A673 (cell line): ENCODE measurements at places on chromosomes 16 and 17. TPM values are rescaled to one million over a fixed set of nuclear protein-coding genes. Genes with fewer than 3 reads are reported as not detected.

- no peak overlapping the region for H3K4me3 ChIP-seq
- DNase-seq, result no peak
- H3K27ac ChIP-seq, result no peak overlapping the region
- H3K36me3 ChIP-seq, result no peaks in the 10 kb centered on the region
These were observed 3.3 kb upstream of the N4BP1 start for GRCh38 chr16:48613061-48613957.

GRCh38 chr16:53511084-53511402, 8.0 kb upstream of the AKTIP start:
- no peak for DNase-seq
- H3K27me3 ChIP-seq, result no peaks in the 10 kb centered on the region
- no peak overlapping the region for H3K27ac ChIP-seq
- no peaks in the 10 kb centered on the region for H3K36me3 ChIP-seq

DNA sequence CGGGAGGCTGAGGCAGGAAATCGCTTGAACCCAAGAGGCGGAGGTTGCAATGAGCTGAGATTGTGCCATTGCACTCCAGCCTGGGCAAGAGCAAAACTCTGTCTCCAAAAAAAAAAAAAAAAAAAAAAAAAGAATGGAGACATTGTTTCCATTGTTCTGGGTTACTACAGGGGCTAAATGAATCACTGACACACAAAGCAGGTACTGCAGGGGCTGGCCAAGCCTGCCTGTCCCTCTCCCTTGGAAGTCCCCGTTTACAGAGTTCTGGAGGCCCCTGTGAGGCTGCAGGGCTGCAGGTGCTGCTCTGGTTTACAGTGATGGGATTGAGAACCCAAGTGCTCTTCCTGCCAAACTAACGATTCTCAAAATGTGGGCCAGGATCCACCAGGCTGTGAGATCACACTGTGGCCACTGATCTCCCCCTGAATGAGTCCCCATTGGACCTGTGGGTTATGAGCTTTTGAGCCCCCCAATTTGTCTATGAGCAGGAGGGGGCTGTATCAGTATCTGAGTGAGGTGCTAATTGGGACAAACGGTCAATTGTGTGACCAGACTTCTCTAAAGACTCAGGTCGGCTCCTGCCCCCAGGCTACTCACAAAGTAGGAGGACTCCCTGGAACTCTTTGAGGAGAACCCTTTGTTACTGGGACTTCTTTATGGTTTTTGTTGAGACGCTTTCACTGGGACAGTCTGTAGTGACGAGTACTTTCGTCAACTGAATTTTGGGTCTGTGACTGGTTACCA, 39.0 kb downstream of the DNAH17 start:
- no peaks in the 10 kb centered on the region for H3K36me3 ChIP-seq
- no peaks in the 10 kb centered on the region for H3K27me3 ChIP-seq
- DNase-seq, result no peak
- no peak overlapping the region for H3K4me3 ChIP-seq

DNA sequence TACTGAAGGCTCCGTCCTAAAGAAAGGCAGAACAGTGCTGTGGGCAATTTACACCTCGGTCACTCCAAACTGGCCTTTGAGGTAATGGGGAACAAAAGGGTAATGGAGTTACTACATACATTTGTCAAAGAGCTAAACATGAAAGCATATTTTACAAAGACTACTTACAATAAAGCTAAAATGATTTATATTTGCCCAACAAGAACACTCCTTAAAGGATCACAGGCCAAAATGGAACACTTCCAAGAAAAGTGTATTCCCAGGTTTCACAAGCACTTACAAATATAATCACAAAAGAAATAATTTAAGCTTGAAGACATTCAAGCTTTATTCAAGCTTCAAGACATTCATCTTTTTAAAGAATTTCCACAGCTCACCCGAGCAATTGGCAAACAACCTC, 29.3 kb downstream of the C17orf67 start:
- H3K27me3 ChIP-seq, result no peaks in the 10 kb centered on the region
- H3K27ac ChIP-seq, result no peak overlapping the region
- H3K4me3 ChIP-seq, result no peak overlapping the region

DNA sequence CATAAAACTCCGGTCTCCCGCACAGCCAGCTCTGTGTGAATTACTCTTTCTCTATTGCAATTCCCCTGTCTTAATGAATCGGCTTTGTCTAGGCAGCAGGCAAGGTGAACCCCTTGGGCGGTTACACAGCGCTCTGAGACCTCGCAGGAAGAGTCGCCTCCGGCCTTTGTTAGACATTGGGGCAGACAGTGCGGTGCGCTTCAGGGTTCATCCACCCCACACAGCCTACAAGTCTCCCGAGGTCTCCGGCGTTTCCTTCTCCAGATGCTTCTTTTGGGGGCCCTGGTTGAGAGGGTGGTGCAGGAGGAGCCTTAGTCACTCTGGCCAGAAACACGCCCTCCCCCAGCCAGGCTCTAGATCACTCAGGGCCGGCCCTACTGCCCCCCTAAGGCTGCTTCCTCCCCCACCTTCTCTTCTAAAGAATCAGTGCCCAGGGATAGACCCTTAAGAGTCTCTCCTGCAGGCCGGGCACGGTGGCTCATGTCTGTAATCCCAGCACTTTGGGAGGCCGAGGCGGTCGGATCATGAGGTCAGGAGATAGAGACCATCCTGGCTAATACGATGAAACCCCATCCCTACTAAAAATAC, 1.7 kb upstream of the MSRB1 start:
- no peak overlapping the region for H3K27ac ChIP-seq
- H3K36me3 ChIP-seq, result no peaks in the 10 kb centered on the region
- H3K4me1 ChIP-seq, result peaks cover 18% of the 10 kb centered on the region
- no peak overlapping the region for H3K4me3 ChIP-seq
- no peaks in the 10 kb centered on the region for H3K27me3 ChIP-seq

DNA sequence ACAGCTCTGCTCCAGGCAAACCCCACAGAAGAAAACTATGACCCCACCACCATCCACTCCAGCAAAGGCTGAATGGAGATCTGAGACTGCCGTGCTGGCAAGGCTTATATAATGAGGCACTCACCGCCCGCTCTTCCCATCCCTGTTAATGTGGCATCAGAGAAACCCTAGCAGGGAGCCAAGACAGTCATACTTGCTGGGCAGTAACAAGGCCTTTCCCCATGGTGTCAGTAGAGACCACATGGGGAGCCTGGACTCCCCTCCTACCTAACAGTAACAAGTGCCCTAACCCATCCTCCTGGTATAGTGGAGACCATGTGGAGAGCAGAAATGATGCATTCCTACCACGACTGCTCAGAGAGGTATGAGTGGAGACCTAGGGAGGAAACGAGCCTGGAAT, 235.2 kb downstream of the C16orf78 start:
- peak; percentile 35 for DNase-seq
- no peaks in the 10 kb centered on the region for H3K27me3 ChIP-seq
- H3K4me1 ChIP-seq, result peaks cover 14% of the 10 kb centered on the region

- no peaks in the 10 kb centered on the region for H3K27me3 ChIP-seq
- no peaks in the 10 kb centered on the region for H3K36me3 ChIP-seq
- H3K4me1 ChIP-seq, result peaks cover 23% of the 10 kb centered on the region
- peak overlapping the region; percentile 85 for H3K27ac ChIP-seq
- peak; percentile 37 for DNase-seq
These were observed 571 bp upstream of the USP10 start for GRCh38 chr16:84699147-84699711.

ZSCAN10 gene
- total RNA-seq, result not detected in 2 replicates

GRAP gene
- 0.26 TPM in 1 of 2 replicates, not detected in the other for total RNA-seq

CX3CL1 gene
- total RNA-seq, result 0.15 TPM in 1 of 2 replicates, not detected in the other

GRCh38 chr17:81161972-81162371, 3.3 kb upstream of the PVALEF start:
- H3K27me3 ChIP-seq, result no peaks in the 10 kb centered on the region
- no peak for DNase-seq
- no peaks in the 10 kb centered on the region for H3K36me3 ChIP-seq

KCNAB3 gene
- total RNA-seq, result 24.8 and 32.4 TPM in 2 replicates

- no peak overlapping the region for H3K27ac ChIP-seq
- peaks cover 33% of the 10 kb centered on the region for H3K4me1 ChIP-seq
- H3K4me3 ChIP-seq, result no peak overlapping the region
- H3K27me3 ChIP-seq, result no peaks in the 10 kb centered on the region
These were observed 23.2 kb downstream of the GSE1 start for GRCh38 chr16:85636234-85636812.

DNA sequence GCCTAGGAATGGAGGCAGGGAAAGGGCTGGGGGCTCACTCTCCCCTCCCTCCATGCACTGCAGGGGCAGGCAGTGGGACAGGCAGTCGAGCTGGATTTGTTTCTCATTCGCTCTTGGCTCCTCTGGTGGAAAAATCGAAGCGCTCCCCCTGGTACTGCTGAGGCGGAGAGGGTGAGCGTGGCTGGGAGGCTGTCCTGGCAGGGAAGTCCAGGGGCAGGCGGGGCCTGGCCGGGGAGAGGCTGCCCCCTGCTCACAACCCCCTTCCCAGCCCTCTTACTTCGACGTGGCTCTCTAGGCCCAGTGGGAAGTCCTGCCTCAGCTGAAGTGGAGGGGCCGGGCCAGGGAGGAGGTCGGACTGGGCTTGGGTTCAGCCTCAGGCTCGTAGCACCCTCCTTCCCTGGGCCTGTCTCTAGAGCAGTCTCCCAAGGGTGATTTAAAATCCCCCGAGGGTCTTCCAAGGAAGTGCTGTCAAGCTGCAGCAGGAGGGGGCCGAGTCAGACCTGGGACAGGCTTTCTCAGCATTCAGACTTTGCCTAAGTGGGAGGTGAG, 16.5 kb upstream of the TMEM92 start:
- no peak overlapping the region for H3K4me3 ChIP-seq
- H3K36me3 ChIP-seq, result no peaks in the 10 kb centered on the region
- no peaks in the 10 kb centered on the region for H3K27me3 ChIP-seq
- no peaks in the 10 kb centered on the region for H3K4me1 ChIP-seq
- DNase-seq, result no peak
- H3K27ac ChIP-seq, result no peak overlapping the region

GRCh38 chr17:41868568-41868967, 3.3 kb upstream of the KLHL11 start:
- no peak overlapping the region for H3K27ac ChIP-seq

DNA sequence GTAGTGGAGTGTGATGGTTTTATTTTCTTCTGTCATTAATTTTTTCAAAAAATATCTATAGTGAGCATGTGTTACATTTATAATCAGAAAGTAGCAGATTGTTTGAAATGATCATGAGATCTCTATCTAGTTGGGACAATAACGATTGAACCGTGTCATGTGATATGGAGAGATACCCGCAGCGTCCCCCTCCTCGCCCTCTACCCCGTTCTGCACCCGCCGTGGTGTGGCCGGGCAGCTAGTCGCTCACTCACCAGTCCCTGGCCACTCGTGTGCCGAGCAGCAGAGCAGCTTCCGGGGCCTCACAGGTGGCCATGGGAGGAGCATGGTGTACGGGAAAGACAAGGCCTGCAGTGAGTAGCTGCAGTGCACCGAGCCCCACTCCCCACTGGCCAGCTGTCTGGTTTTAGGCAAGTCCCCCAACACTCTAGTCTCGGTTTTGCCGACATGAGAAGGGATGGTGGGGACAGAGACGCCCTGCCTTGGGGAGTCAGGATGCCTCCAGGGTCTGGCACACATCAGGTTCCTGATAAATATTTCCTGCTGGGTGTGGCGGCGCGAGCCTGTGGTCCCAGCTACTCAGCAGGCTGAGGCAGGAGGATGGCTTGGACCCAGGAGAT, 15.3 kb downstream of the MLYCD start:
- H3K36me3 ChIP-seq, result no peaks in the 10 kb centered on the region
- DNase-seq, result no peak
- H3K27me3 ChIP-seq, result no peaks in the 10 kb centered on the region

GRCh38 chr17:60094754-60095153, 16.0 kb upstream of the HEATR6 start:
- no peak overlapping the region for H3K27ac ChIP-seq
- no peaks in the 10 kb centered on the region for H3K4me1 ChIP-seq
- no peak for DNase-seq
- H3K27me3 ChIP-seq, result no peaks in the 10 kb centered on the region
- no peaks in the 10 kb centered on the region for H3K36me3 ChIP-seq
- H3K4me3 ChIP-seq, result no peak overlapping the region

- no peak overlapping the region for H3K4me3 ChIP-seq
- no peak overlapping the region for H3K27ac ChIP-seq
- no peaks in the 10 kb centered on the region for H3K4me1 ChIP-seq
- H3K27me3 ChIP-seq, result peaks cover 20% of the 10 kb centered on the region
- DNase-seq, result peak; percentile 51
- H3K36me3 ChIP-seq, result no peaks in the 10 kb centered on the region
These were observed 43.5 kb downstream of the TBX21 start for GRCh38 chr17:47776330-47777197.

GRCh38 chr17:82180776-82181528, 31.7 kb downstream of the CCDC57 start:
- no peak overlapping the region for H3K27ac ChIP-seq
- no peak overlapping the region for H3K4me3 ChIP-seq
- no peaks in the 10 kb centered on the region for H3K27me3 ChIP-seq
- no peaks in the 10 kb centered on the region for H3K4me1 ChIP-seq

DNA sequence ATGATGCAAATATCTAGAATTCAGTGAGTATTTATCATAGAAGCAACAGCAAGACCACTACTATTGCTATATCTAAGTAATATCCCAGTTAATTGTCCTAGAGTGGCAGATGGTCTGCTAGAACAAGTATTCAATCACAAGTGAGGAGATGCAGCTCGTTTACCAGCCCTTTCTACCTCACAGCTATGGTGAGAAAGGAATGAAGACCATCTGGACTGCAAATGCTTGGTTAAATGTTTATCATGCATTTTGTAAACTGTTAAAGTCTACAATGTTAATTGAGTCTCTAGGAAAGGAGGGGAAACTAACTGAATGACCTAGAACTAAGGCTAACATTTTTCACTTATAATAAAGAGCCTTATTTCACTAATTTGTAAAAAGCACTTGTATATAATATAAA, 52.5 kb downstream of the CNOT1 start:
- H3K27ac ChIP-seq, result no peak overlapping the region
- H3K36me3 ChIP-seq, result peaks cover 97% of the 10 kb centered on the region
- H3K4me3 ChIP-seq, result no peak overlapping the region

GRCh38 chr17:1638171-1638590, 7.4 kb downstream of the SCARF1 start:
- no peak for DNase-seq
- no peaks in the 10 kb centered on the region for H3K36me3 ChIP-seq
- H3K4me3 ChIP-seq, result no peak overlapping the region
- no peaks in the 10 kb centered on the region for H3K4me1 ChIP-seq
- no peaks in the 10 kb centered on the region for H3K27me3 ChIP-seq
- no peak overlapping the region for H3K27ac ChIP-seq

PRR15L gene
- not detected in 2 replicates for total RNA-seq

DNA sequence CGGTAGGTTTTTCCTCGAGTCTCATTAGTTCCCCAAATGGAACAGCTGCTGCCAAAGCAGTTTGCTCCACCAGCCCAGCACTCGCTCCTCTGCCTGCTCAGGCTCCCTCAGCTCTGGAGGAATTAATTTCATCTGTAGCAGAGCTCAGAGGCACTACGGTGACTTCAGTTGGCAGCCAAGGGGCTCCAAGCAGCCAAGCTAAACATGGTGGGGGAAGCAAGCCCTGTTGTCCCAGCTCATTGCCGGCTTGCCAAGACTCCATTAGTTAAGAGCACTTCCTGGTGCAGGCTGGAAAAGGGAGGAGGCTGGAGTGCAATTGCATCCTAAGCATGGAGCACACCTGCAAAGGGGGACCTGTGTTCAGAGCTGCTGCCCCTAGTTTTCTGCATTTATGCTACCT, 78.7 kb upstream of the GPRC5B start:
- H3K36me3 ChIP-seq, result no peaks in the 10 kb centered on the region
- H3K27me3 ChIP-seq, result peaks cover 50% of the 10 kb centered on the region
- no peak overlapping the region for H3K4me3 ChIP-seq
- H3K27ac ChIP-seq, result no peak overlapping the region

CDRT15 gene
- not detected in 2 replicates for total RNA-seq

GRCh38 chr16:63947022-63947421, 1174.8 kb downstream of the CDH11 start:
- no peak overlapping the region for H3K27ac ChIP-seq
- H3K4me3 ChIP-seq, result no peak overlapping the region
- DNase-seq, result no peak
- H3K36me3 ChIP-seq, result no peaks in the 10 kb centered on the region
- no peaks in the 10 kb centered on the region for H3K27me3 ChIP-seq

AIPL1 gene
- not detected in 2 replicates for total RNA-seq
